Sigmoid colon (tissue), 7 donors: ENCODE measurements at places on chromosomes 6 and 20. TPM values are rescaled to one million over a fixed set of nuclear protein-coding genes. Genes with fewer than 3 reads are reported as not detected.

DNA sequence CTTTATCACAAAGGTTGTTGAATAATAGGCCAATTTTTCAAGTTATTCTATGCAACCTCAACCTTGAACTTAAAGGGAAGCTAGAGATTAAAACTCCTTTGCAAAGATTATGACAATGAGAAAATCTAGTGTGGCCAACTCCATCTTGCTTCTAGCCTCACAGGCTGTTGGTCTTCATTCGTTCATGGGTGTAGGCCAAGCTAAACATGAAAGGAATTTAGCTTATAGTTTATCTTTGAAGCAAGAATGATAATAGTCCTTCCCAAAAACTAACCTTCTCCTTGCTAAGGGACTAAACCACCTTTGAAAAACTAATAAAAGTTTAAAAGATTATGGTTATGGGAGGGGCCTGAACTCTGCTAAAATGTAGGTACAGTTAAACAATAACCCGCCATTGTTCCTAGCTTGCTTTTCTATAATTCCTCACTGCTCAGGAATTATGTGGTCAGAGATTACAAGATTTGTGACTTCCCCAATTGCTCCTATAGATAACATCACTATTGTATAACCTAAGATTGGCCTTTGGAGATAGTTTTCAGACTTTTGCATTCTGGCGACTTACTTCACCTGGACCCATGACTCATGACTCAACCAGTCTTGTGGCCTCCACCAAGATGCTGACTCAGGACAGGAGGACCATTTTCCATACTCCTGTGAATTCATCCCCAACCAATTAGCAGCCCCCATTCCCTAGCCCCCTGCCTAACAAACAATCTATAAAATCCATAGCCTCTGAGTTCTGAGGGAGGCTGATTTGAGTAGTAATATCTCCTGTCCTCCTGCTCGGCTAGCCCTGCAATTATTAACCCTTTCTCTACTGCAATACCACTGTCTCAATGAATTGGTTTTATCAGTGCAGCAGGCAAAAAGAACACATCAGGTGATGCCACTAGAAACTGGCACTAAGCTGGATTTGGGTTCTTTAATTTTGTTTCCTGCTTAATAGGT lies 154.5 kb downstream of the CD83 start:
- no peak for DNase-seq

GRCh38 chr6:122476131-122476530 lies 4.5 kb upstream of the SERINC1 start:
- DNase-seq: no peak

DNA sequence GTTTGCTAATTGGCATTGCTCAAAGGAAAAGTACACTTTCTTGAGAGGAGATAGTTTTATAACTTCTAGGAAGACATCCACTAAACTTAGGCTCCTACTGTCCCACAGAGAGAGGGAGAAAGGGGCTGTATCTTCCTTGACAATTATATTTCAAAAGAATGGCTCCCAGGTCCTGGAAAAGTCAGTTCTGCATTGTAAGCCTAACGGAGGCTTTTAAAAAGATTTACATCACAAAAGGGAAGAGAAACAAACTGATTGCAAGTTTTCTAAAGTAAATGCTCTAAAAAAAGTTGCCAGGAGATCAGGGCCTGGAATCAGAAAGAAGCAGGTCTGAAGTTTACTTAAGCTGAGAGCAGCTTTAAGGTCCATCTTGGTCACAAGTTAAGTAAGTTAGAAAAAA lies 839.5 kb downstream of the FRK start:
- DNase-seq: no peak

GRCh38 chr6:135631821-135632220 lies 134.3 kb upstream of the AHI1 start:
- DNase-seq: no peak

Gene IMPG1
- polyA plus RNA-seq: not detected

Gene BICRAL
- 4.6 TPM for polyA plus RNA-seq

DNA sequence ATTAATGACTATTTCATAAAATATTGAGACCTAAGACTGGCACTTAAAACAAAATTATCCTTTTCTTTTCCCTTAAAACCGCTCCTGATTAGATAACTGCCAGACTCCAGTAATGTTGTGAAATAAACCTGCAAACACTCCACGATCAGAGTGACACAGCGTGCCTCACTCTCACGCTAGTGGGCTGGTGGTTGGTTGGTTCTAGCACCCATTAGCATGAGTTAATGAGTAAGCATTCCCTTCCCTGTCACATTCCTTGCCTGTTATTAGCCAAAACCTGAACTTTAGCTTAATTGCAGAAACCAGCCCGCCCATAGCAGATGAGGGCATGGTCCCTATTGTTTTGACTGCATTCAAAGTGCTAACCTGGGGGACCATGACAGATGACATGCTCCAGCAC lies 193.4 kb downstream of the CD83 start:
- no peak for DNase-seq

GRCh38 chr20:23508449-23509229 lies 17.7 kb downstream of the CST8 start:
- DNase-seq: no peak

GRCh38 chr20:24720957-24721356 lies 228.1 kb upstream of the CST7 start:
- no peak for DNase-seq

Gene OPRM1
- not detected for polyA plus RNA-seq

GRCh38 chr6:121338366-121338765 lies 4.1 kb upstream of the TBC1D32 start:
- no peak for DNase-seq

DNA sequence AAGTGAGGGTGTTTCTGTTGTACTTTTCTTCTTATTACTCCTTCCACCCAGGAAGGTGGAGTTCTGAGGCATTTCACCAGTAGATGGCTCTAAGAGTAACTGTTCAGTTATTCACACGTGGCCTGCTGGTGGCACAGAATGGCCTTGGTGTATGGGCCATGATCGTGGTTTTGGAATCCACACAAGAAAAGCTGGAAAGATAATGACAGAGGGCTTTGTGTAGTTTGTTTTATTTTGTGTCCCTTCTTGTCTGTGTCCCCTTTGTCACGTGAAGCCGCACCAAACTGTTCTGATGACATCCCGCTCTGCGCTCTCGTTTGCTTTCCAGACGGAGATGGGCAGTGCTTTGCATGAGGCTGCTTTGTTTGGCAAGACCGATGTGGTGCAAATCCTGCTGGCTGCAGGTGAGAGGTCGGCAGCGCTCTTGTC lies 93.4 kb downstream of the ANKS1A start:
- DNase-seq: no peak

DNA sequence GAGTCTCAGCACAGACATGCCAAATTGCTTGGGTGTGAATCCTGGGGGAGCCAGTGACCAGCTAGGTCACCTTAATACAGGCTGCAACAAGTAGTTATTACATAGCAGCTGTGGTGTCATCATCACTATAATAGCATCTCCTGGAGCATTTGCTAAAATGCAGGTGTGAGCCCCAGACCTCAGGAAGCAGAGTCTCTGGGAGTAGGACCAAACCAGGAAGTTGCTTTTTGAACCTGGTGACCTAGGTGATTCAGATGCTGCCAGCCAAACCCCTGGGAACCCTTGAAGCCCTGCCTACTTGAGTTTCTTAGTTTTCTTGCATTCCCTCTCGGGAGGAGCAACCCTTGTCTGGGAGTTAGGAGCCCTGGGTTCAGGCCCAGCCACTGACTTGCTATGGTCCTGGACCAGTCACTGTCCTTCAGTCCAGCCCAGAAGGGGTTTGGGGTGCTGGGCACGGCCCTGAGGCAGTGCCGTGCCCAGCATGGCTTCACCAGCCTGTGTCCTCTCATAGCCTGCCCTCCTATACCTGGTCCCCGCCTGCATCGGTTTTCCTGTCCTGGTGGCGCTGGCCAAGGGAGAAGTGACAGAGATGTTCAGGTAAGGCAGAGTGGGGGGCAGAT lies 39.3 kb upstream of the ID1 start:
- no peak for DNase-seq

Gene SOX4
- 5.4 TPM for polyA plus RNA-seq

DNA sequence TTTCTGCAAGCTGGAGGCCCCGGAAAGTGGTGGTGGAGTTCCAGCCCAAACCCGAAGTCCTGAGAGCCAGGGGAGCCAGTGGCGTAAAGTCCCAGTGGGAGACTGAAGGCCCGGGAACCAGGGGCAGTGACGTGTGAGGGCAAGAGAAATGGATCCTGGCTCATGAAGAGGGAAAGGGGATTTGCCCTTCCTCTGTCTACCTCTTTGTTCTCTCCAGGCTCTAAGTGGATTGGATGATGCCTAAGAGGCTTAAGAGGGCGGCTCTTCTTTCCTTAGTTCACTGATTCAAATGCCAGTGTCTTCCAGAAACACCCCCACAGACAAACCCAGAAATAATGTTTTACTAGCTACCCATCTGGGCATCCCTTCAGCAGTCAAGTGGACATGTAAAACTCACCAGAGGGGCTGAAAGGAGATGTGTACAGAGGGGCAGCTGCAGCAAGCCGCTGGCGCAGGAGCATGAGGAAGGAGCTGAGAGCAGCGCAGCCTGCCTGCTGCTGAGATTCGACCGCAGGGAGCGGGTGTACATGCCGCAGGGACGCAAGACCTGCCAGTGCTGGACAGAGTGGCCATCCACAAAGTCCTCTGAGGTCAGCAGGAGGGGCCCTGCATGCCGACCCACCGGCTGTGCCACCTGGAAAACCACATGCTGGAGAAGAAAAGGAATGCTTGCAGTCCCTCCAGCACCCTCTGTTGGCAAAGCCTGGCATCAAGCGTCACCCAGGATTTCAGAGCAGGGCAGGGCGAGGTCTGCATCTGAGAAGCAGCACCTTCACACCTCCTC lies 29.5 kb downstream of the CDYL start:
- peak; percentile 68 for DNase-seq

- DNase-seq: peak; percentile 39
Measured at GRCh38 chr20:63090682-63091571, 84.2 kb upstream of the BHLHE23 start.

DNA sequence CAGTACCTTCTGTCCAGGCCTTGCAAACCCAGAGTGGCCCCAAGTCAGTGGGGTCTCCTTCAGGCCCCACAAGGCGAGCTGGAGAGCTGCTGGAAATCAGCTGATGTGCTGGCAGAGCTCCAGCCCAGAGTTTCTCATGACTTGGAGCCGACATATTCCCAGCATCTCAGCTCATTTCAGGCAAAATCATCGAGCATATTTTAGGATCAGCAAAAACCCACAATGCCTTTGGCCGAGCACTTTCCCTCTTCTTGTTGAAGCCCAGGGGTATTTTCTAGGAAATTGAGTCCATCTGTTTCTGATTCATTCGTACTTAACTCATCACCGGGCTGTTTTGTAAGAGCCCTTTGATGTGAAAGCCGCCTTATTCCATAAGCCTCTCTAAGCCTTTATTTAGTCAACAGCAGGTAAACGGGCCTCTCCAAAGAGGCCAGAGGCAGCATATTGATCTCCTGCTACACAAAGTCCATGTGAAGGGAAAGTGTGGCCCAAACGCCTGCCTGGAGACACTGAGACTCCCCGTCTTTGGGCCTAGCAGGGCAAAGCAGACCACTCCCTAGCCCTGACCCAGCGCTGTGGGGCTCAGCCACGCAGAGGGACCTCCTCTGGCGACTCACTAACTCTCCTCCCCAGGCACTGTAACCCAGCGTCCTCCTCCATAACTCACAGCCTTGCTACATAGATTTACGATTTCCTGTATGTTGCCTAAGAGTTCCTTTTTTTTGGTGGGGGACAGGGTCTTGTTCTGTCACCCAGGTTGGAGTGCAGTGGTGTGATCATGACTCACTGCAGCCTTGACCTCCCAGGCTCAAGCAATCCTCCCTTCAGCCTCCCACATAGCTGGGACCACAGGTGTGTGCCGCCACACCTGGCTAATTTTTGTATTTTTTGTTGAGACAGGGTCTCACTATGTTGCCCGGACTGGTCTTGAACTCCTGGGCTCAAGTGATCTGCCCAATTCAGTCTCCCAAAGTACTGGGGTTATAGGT lies 12.1 kb upstream of the C20orf203 start:
- no peak for DNase-seq

- no peak for DNase-seq
Measured at GRCh38 chr20:35842361-35842760, 70.5 kb downstream of the PHF20 start.

GRCh38 chr6:38025451-38025850 lies 205.9 kb downstream of the ZFAND3 start:
- no peak for DNase-seq
